ENCODE measurements at places on chromosomes 7 and 10.

GRCh38 chr10:42866115-42866995 is 83.8 kb downstream of the BMS1 start:
- DNase-seq: peak; percentile 47

GRCh38 chr10:97593421-97593820 is 3.9 kb downstream of the C10orf62 start:
- DNase-seq: no peak

GRCh38 chr10:19944911-19945663 is 128.9 kb downstream of the PLXDC2 start:
- DNase-seq: no peak

- DNase-seq: no peak
These were observed 17.3 kb downstream of the DGKI start for GRCh38 chr7:137829337-137829992.

- DNase-seq: no peak
These were observed 11.8 kb upstream of the TNRC18 start for GRCh38 chr7:5435291-5436002.

DNA sequence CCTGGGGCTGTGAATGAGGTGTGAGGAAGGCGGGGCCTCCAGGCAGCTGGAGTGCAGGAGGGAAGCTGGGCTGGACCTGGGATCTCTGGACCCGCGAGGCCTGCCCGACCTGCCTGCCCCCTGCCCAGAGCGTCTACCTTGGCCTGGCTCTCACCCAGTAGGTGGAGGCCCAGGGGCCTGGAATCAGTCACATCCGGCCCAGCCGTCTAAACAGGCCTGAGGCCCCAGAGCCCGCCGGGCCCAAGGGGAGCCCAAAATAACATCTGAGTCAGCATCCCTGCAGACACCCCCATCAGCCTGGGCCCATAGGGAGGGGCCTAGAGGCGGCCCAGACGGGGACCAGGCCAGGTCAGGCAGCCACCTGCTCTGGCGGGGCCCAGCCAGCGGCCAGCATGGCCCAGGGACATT is 15.1 kb upstream of the ELN start:
- DNase-seq: no peak

- DNase-seq: no peak
These were observed 40.5 kb upstream of the GSAP start for GRCh38 chr7:77456696-77457095.

- no peak for DNase-seq
These were observed 6.8 kb downstream of the FAM131B start for GRCh38 chr7:143355450-143356385.

DNA sequence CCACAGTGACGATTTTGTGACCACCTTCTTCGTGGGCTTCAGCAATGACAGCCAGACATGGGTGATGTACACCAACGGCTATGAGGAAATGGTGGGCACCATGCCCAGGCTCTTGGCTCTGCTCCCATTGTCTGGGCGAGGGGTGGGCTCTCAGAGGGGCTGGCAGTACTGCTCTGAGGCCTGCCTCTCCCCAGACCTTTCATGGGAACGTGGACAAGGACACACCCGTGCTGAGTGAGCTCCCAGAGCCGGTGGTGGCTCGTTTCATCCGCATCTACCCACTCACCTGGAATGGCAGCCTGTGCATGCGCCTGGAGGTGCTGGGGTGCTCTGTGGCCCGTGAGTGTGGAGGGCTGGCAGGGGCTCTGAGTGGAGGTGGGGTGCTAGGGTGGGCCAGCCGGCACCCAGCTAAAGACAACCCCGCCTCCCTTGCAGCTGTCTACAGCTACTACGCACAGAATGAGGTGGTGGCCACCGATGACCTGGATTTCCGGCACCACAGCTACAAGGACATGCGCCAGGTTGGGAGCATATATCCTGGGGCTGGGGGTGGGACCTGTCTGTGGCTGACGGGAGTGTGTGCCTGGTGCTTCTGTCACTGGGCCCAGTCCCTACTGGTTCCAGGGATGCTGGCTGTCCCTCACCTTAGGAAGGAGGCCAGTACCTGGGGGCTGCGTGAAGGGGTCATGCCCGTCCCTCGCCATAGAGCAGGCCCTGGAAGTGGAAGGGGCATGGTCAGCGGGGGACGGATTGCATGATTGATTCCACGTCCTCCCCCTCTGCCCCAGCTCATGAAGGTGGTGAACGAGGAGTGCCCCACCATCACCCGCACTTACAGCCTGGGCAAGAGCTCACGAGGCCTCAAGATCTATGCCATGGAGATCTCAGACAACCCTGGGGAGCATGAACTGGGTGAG is 6.8 kb downstream of the AEBP1 start:
- DNase-seq: no peak

GRCh38 chr7:135536150-135536549 is 21.6 kb upstream of the NUP205 start:
- no peak for DNase-seq

GRCh38 chr7:101686030-101686429 is 56.9 kb upstream of the MYL10 start:
- DNase-seq: no peak

- DNase-seq: no peak
These were observed 347.5 kb downstream of the GPR158 start for GRCh38 chr10:25522294-25522693.

GRCh38 chr10:43816351-43817321 is 168.0 kb upstream of the ZNF32 start:
- no peak for DNase-seq

- DNase-seq: no peak
These were observed 64.9 kb downstream of the SYPL1 start for GRCh38 chr7:106047184-106047583.

- no peak for DNase-seq
These were observed 66.7 kb downstream of the HHEX start for GRCh38 chr10:92756201-92757065.

GRCh38 chr7:132541656-132542055 is 34.6 kb downstream of the PLXNA4 start:
- DNase-seq: no peak

- no peak for DNase-seq
These were observed 106.2 kb upstream of the INHBA start for GRCh38 chr7:41809116-41809515.

- no peak for DNase-seq
These were observed 215.7 kb downstream of the TNS3 start for GRCh38 chr7:47366211-47366610.

- DNase-seq: no peak
These were observed 10.8 kb upstream of the ZNF862 start for GRCh38 chr7:149827089-149827981.

DNA sequence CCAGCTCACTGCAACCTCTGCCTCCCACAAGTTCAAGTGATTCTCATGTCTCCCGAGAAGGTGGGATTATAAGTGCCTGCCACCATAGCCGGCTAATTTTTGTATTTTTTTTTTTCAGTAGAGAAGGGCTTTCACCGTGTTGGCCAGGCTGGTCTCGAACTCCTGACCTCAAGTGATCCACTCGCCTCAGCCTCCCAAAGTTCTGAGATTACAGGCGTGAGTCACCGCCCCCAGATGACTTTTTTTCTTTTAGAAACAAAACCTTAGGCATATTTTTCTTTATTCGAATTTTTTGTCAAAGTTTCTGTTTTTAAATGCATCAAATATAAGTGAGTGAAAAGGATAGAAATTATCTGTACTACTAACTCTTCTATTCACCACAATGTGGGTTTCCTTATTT is 113.1 kb downstream of the LRRC4 start:
- DNase-seq: no peak

DNA sequence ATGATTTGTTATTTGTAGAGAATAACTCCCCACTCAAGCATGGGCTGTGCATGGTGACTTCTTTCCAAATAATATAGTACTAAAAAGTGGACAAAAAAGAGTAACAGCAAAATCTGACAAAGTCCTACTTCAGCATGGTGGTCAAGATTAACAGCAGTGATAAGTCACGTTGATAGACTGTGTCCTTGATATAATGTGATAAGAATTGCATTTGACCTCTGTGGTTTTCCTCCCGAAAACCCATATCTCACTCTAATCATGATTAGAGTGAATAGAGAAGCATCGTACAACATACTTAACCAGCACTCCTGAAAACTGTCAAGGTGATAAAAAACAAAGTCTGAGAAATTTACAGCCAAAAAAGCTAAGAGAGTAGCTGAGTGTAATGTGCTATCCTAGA is 42.4 kb downstream of the REEP3 start:
- DNase-seq: no peak

DNA sequence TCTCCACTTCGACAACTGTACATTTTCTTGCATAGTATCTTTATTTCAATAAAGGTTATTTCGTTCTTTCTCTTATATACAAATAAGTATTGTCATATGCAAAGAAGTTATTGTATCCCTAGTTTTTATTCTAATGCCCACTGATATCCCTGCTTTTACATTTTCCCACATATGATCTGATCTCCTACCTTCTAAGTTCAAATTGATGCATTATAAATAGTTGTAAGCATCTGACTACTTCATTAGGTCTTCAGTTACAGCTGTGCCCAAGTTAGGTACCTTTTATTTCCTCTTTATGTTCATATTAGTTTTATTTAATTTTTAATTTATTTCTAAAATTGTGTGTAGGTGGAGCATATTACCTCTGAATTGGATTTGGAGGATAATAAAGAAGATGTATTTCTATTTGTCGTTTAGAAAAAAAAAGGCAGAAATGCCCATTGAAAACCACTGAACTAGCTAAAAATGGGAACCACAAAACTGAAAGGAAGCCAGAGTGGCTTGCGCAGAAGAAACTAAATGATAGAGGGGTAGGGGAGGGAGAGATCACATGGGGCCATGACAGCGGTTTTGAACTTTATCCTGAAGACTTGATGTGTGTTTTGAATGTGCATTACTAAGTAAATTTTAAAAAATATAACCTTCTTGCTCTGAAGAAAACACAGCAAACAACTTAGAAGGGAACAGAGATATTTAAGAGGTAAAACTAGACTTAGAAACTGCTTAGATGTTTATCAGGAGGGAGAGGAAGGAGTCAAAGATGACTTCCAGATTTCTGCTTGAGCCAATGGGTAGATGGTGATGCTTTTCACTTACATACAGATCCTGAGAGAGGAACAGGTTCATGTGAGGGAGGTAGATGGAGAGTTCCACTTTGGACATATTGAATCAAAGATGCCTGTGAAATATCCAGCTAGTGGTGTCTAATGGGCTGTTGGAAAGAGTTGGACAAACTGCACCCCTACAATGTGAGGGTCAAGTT is 9.3 kb upstream of the ZC3HAV1L start:
- no peak for DNase-seq

- DNase-seq: no peak
These were observed 19.8 kb upstream of the HIPK2 start for GRCh38 chr7:139797607-139798006.

GRCh38 chr7:98251231-98251600 is 816 bp downstream of the TECPR1 start:
- DNase-seq: no peak

DNA sequence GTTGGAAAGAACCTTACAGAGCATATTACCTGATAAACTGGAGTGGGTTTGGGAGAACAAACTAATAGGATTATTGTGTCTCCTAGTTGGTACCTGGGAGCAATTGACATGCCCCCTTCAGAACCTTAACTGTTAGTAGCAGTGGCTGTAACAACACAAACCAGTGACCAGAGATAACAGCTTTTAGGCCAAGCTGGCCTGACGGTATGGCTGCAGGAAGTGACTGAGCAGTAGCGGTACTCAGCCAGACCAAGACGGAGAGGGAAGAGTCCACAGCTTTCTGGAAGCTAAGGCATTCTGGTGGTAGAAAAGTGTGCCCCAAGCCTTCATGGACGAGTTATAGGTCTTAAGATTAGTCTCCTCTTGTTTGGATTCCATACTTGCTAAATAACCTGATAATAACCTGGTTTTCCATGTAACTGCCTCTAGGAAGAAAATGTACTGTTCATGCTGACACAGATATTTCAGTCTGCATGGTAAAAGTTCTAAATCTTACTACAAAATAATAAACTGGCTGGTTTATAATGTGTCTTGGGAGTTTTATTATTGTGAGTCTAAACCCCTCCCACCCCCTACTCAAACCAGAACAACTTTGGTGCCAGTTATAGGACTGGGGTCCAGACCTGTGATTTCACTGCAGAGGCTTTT is 11.3 kb downstream of the NOLC1 start:
- DNase-seq: no peak

GRCh38 chr7:138342990-138343389 is 117.1 kb upstream of the TRIM24 start:
- no peak for DNase-seq

DNA sequence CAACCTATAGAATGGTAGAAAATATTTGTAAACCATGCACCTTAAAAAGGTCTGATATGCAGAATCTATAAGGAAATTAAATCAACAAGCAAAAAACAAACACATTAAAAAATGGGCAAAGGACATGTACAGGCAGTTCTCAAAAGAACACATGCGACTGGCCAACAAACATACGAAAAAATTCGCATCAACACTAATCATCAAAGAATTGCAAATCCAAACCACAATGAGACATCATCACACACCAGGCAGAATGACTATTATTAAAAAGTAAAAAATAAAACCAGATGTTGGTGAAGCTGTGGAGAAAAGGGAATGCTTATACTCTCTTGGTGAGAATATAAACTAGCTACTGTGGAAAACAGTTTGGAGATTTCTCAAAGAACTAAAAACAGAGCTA is 33.2 kb downstream of the TMEM229A start:
- no peak for DNase-seq

- DNase-seq: no peak
These were observed 716.7 kb downstream of the CCSER2 start for GRCh38 chr10:85045046-85045445.

DNA sequence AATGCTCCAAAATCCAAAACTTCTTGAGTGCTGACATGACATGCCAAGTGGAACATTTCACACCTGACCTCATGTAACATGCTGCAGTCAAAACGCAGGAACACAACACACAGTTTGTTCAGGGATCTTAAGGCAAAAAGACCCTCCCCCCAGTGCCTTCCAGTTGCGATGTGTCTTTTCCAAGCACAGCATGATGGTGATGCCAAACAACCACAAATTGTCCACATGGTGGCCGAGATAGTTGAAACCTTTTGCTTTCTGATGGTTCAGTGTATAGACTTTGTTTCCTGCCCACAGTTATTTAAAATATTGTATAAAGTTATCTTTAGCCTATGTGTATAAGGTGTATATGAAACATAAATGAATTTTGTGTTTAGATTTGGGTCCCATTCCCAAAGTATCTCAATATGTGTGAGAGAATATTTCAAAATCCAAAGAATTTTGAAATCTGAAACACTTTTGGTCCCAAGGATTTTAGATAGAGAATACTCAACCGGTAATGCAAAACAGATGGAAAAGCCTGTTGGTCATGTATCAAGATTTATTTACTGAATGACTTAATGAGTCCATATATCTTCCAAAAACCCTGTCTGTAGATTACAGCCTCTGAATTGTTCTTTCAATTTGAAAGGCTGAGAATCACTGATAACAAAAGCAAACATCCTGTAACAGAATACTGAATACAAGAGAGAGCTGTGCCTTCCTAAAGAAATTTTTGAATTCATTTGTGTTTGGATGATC is 93.4 kb upstream of the OIT3 start:
- DNase-seq: no peak

- DNase-seq: no peak
These were observed 89.6 kb downstream of the LCOR start for GRCh38 chr10:96921655-96922054.

GRCh38 chr7:144747936-144748335 is 87.9 kb downstream of the TPK1 start:
- DNase-seq: no peak

Data from HCT116 (cell line).